ENCODE measurements at places on chromosomes 3 and 15.

DNA sequence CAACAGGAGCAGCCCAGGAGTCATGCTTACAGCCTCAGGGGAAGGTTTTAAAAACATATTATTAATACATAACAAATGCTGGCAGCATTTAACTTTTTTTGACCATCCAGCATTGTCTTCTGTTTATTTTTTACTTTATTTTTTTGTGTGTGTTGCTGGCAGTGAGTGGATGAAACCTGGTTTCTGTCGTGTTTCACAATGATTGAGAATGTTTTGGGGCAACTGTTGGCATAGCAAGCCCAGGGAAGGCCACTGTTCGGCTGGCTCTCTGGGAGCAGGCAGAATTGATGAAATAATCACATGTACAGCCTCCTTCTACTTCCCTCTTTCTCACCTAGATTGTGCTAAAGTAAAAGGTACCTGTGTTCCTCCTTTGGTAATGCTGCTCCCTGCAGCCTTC is 190.2 kb downstream of the NR1D2 start:
- DNase-seq = no peak

GRCh38 chr15:50164458-50164857 is 17.5 kb upstream of the SLC27A2 start:
- no peak for DNase-seq

DNA sequence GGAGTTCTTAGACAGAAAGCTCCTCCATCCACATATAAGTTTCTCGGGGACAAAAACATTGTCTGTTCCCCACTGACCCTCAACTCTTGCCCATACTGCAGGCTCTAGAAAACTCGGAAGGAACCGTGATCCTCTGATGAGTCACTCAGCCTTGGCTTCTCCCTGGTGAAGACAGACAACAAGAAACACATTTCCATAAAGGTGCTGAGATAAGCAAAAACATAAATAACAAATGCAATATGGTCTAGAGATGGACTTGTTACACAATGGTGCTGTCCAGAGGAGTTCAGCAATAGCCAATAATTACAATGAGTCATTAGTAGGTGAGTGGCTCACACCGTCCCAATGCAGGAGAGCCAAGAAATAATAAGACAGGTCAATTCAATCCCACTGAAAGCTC is 43.7 kb downstream of the MAGI1 start:
- no peak for DNase-seq

DNA sequence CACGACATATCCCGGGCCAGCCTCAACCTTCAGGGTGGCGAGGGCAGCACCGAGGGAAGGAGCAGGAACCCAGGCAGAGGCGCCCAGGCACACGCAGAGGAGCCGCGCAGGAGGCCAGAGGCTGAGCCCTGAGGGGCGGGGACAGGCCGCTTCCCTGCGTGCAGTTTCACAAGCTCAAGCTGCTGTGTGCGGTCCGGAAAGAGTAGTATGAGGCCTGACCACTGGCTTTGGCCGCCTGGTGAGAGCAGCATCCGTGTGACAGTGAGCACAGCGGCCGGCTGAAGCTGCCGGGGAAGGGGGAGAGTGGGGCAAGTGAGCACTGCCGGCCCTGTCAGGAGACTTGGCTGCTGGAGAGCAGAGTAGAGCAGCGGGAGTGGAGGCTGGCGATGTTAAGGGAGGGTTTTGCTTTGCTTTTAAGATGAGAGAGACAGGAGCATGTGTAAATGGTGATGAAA is 8.7 kb downstream of the ZDHHC19 start:
- DNase-seq = no peak

- DNase-seq = no peak
Observed at GRCh38 chr15:100106732-100107131, 235.0 kb downstream of the ADAMTS17 start.
